Myometrial cell (primary cell): ENCODE measurements at places on chromosomes 4 and X. TPM values are rescaled to one million over a fixed set of nuclear protein-coding genes. Genes with fewer than 3 reads are reported as not detected.

The OPRPN gene
- not detected in 2 replicates for total RNA-seq

The PNMA6F gene
- not detected in 2 replicates for total RNA-seq

The SPARCL1 gene
- not detected in 2 replicates for total RNA-seq

The POF1B gene
- not detected in 2 replicates for total RNA-seq

The DRD5 gene
- not detected in 2 replicates for total RNA-seq
